ENCODE measurements at places on chromosomes 7 and 10.
A peak's percentile ranks its signal among the peaks of the same experiment; 100 is the strongest.

- H3K4me1 ChIP-seq: no peaks in the 10 kb centered on the region
- H3K36me3 ChIP-seq: no peaks in the 10 kb centered on the region
- peak overlapping the region; percentile 64 for H3K27ac ChIP-seq
- H3K27me3 ChIP-seq: peaks cover 14% of the 10 kb centered on the region
- peak; percentile 45 for DNase-seq
Observed at GRCh38 chr7:74269757-74270277, 15.6 kb upstream of the RFC2 start.

DNA sequence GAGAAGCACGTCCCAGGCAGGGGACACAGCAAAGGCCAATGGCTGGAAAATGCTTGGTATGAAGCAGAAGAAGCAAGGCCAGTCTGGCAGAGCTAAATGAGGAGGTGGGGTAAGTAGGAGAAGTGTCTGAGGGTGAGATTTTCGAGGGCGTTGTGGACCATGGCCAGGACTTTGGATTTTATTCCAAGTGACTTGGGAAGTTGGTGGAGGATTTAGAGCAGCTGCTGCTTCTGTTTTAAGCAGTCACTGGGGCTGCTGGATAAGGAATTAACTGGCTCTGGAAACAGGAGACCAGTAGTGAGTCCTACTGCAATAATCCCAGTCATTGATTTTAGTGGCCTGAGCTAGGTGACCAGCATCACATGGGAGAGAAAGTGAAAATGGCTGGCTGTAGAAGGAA is 67.6 kb upstream of the GSDME start:
- H3K4me1 ChIP-seq: peaks cover 66% of the 10 kb centered on the region
- H3K36me3 ChIP-seq: peaks cover 17% of the 10 kb centered on the region
- H3K27ac ChIP-seq: peak overlapping the region; percentile 75
- H3K4me3 ChIP-seq: no peak overlapping the region
- no peak for DNase-seq

GRCh38 chr10:49139028-49139845 is 5.4 kb upstream of the FAM170B start:
- no peak overlapping the region for H3K27ac ChIP-seq
- H3K36me3 ChIP-seq: no peaks in the 10 kb centered on the region
- DNase-seq: no peak
- H3K4me3 ChIP-seq: no peak overlapping the region

GRCh38 chr7:40421433-40421832 is 286.6 kb downstream of the SUGCT start:
- H3K36me3 ChIP-seq: peaks cover 2% of the 10 kb centered on the region
- DNase-seq: no peak

- no peak for DNase-seq
- no peaks in the 10 kb centered on the region for H3K4me1 ChIP-seq
- no peak overlapping the region for H3K4me3 ChIP-seq
- no peaks in the 10 kb centered on the region for H3K27me3 ChIP-seq
Observed at GRCh38 chr7:31782411-31782991, 95.5 kb downstream of the PPP1R17 start.

GRCh38 chr7:112162784-112163506 is 43.3 kb downstream of the DOCK4 start:
- no peaks in the 10 kb centered on the region for H3K36me3 ChIP-seq
- H3K27ac ChIP-seq: no peak overlapping the region
- DNase-seq: no peak
- no peak overlapping the region for H3K4me3 ChIP-seq
- no peaks in the 10 kb centered on the region for H3K4me1 ChIP-seq
- peaks cover 28% of the 10 kb centered on the region for H3K27me3 ChIP-seq

DNA sequence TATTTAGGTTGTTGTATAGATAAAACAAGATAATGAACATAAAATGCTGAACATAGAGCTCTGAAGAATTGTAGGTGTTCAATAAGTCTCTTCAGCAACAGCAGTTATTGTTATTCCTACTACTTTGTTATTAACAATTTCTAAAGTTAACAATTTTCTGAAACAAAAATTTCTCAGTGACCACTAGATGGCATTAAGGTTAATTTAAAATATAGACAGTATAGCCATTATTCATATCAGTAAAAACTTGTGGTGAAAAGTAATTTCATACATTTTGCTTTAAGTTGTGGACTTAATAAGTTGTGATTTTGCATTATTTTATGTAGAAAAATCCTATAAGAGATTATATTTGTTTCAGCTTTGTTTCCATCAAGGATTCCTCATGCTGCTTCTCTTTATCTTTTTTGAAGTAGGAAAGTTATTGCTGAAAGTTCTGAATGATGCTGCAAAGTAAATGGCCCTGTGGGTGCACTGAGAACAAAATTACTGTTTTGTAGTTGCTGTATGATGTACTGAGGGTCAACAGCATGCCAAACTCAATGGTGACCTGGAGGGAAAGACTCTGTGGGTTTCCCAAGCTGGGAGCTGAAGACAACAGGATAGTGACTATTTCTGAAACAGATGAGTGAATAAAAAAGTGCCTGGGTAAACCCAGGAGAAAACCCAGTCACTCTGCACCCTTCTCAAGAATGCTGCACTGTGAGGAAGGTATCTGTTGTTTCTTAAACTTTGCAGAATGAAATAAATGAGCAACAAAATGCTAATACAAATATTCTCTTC is 253.6 kb downstream of the KIF20B start:
- no peaks in the 10 kb centered on the region for H3K36me3 ChIP-seq
- H3K27me3 ChIP-seq: peaks cover 12% of the 10 kb centered on the region
- DNase-seq: no peak
- H3K27ac ChIP-seq: no peak overlapping the region
- no peaks in the 10 kb centered on the region for H3K4me1 ChIP-seq

DNA sequence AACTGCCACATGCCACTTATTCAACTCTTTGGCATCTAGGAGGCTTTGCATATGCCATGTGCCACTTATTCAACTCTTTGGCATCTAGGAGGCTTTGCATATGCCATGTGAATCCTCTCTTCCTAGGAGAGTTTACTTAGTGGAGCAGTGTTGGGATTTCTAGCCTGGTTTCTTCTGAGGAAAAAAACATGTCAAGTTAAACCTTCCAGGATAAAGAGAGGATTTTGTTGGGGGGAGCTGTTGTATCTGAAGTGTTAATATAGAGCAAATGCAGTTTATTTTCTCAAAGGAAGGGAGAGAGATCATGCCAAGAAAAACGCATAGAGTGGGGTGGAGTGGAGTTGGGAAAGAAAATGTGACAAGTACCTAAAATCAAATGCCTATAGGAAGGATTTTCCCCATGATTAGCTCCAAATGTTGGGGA is 91.5 kb downstream of the MCU start:
- no peak overlapping the region for H3K27ac ChIP-seq
- no peaks in the 10 kb centered on the region for H3K36me3 ChIP-seq
- no peak for DNase-seq
- no peaks in the 10 kb centered on the region for H3K27me3 ChIP-seq
- no peak overlapping the region for H3K4me3 ChIP-seq
- H3K4me1 ChIP-seq: peaks cover 18% of the 10 kb centered on the region

- DNase-seq: no peak
- peaks cover 16% of the 10 kb centered on the region for H3K36me3 ChIP-seq
- H3K4me1 ChIP-seq: peaks cover 9% of the 10 kb centered on the region
- peak overlapping the region; percentile 60 for H3K4me3 ChIP-seq
Observed at GRCh38 chr7:158588085-158588877, 658 bp upstream of the PTPRN2 start.

DNA sequence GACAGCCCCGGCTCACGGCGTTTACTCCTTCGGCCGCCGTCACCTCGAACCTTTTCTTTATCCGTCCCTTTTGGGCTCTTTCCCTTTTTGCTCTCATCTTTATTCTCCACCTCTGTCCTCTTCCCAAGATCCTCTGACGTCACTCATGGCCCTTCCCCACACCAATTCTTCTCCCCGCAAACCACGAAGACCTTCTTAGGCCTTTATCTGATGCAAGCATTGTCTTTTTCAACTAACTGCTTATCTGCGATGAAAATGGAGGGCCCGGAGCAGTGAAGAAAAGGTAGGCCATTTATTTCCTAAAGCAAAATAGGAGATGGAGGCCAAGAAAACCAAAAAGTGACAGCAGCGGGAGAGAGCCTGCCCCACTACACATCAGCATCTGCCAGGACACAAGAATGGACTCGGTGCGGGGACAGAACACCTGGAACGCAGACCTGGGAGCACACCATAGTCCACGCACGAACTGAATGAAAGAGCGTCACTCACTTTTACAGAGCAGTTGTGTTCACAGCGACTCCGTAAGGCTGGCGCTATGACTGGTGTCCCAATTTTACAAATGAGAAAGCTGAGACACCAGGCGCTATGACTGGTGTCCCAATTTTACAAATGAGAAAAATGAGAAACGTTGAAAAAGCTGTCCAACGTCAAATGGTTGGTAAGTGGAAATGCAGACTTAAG is 45.3 kb downstream of the ZNF777 start:
- no peak for DNase-seq
- H3K27me3 ChIP-seq: peaks cover 54% of the 10 kb centered on the region
- H3K4me3 ChIP-seq: peak overlapping the region; percentile 57
- H3K36me3 ChIP-seq: peaks cover 4% of the 10 kb centered on the region

- H3K4me1 ChIP-seq: no peaks in the 10 kb centered on the region
- no peak overlapping the region for H3K27ac ChIP-seq
- DNase-seq: no peak
Observed at GRCh38 chr10:60818134-60818770, 40.0 kb downstream of the CDK1 start.
